ENCODE measurements at places on chromosomes 1 and 21. TPM values are rescaled to one million over a fixed set of nuclear protein-coding genes. Genes with fewer than 3 reads are reported as not detected.

SCAMP3 gene
- 30.7 TPM for total RNA-seq

OR2T2 gene
- not detected for total RNA-seq

DHX9 gene
- total RNA-seq, result 132 TPM

CHI3L2 gene
- 4.4 TPM for total RNA-seq

HDAC1 gene
- total RNA-seq, result 91.6 TPM

IL20 gene
- total RNA-seq, result not detected

All from smooth muscle cell of the coronary artery (primary cell).